Stimulated activated CD4-positive, alpha-beta T cell treated with anti-CD3 and anti-CD28 coated beads, Interleukin-1b, Interleukin-23, amount 100 ng/mL, for 1 hour (primary cell): ENCODE measurements at places on chromosomes 16 and 17.

- peak; percentile 6 for DNase-seq
These were observed 114.8 kb upstream of the NOL11 start for GRCh38 chr17:67602974-67603373.

- DNase-seq, result no peak
These were observed 21.8 kb upstream of the FOXK2 start for GRCh38 chr17:82497483-82498405.

DNA sequence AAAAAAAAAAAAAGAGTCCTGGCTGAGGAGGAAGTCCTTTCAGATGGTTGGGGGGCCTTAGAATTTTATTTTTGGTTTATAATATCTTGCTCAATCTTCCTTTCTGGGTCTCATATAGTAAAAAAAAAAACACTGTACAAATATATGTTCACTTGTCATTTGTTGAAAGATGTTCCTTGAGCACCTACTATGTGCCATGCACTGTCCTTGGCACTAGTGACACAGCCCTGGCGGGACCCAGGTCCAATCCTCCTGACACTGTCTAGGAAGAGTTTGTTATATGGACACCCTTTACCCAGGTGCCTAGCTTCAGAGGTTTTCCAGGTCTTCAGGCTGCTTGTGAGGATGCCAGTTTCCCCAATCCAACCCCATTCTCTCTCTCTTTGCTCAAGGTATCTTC, 2.0 kb downstream of the CHST4 start:
- no peak for DNase-seq

DNA sequence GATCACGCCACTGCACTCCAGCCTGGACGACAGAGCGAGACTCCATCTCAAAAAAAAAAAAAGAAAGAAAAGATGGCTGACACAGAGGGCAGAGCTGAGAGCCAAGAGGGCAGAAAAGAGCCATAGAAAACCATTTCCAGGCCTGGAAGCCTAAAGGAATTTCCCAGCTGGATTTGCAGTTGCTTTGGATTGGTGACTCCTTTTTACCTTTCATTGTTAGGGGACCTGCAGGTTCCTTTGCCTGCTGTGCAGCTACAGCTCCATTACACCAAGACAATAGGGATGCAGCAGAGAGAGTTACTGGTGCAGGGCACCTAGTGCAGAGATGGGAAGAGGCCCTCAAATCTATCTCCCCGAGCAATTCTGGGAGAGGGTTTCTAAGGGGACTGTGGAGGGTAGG, 18.4 kb downstream of the ZNF668 start:
- no peak for DNase-seq

GRCh38 chr16:63975669-63976068, 1146.2 kb downstream of the CDH11 start:
- no peak for DNase-seq

DNA sequence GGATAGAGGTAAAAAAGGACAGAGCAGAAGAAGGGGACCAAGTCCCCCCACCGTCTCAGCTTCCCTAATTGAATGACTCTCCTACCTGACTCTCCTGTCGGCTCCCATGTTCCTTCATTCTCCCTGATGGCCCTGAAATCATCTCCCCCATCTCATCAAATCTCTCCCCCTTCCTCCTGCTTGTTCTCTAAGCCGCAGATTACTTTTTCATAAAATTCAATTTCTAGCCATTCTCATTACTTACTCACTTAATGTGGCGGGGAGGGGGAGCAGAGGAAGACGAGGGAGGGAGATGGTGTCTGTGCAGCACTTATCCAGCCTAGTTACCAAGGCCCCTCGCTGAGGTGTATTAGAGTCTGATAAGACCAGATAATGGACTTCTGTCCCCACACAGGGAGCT, 161.5 kb downstream of the CCT6B start:
- no peak for DNase-seq

GRCh38 chr16:72940886-72941285, 107.0 kb downstream of the ZFHX3 start:
- no peak for DNase-seq

GRCh38 chr17:82871776-82872561, 32.1 kb upstream of the ZNF750 start:
- no peak for DNase-seq

GRCh38 chr17:74922172-74922571, 883 bp downstream of the USH1G start:
- DNase-seq, result no peak

GRCh38 chr17:33506889-33507650, 214.0 kb upstream of the ASIC2 start:
- no peak for DNase-seq

DNA sequence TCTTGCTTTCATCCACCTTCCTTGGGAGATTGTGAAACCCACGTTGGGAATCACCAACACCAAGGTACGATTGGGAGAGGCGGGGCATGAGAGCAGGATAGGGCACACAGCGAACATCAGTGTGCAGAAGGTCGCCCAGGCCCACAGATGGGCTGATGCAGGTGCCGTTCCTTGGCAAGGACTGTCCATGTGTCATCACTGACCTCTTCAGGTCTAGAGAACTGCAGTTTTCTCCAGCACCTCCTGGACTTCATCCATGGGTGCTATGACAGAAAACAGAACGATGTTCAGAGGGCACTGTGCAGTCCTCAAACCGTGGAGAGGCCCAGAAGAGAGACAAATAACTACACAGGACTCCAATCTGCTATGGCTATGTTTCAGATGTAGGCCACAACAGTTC, 23.9 kb upstream of the TAT start:
- DNase-seq, result no peak

DNA sequence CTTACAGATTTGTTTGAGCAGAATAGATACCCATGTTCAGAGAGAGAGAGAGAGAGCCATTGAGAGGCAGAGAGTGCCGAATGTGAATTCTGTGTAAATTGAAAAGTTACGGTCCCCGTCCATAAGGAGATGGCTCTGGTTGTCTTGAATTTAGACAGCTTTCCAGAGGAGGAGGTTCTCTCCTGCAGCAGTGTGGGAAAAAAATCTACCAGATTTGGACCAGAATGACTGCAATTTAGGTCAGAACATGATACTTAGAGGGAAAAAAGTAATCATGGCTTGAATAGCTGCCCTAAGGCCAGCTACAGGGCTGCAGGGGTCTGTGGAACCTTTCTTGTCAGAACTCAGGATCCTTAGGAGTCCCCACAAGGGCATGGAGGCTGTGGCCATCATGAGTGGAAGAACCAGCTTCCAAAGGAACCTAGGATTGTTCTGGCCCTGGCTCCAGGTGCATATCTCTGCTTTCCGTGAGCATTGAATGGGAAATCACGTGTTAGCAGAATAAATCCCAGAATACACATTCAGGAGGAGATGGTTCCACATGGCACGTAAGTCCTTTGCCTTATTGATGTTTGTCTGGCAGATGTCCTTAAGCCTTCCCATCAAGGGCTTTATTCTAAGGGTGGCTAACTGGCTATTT, 13.0 kb downstream of the PITPNC1 start:
- no peak for DNase-seq

DNA sequence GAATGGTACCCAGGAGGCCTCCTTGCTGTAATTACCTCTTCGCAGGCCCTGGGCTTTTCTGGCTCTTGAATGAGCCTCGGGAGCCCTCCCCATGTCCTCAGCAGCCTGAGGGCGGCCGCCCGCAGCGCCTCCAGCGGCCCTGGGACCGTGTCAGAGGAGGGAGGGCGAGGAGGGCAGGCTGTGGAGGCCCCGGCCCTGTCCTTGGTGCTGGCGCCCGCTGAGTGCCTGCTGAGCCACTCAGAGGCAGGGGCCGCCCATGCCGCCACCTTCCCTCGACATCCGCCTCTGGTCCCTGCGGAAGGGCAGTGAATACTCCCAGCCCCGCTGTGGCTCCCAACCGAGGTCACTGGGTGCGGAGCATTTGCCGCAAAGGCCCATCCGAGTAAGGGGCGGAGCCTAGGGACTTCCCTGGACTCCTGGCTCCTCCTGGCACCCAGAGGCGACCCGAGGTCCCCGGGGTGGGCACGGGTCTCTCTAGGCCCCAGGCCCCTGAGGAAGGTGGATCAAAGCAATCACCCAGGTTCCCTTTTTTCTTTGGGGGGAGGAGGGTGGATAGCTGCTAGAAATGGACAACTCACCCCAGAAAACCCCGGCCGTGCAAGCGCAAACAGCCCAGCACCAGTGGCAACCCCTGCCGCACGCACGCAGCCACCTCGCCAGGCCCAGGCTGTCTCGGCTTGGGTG, 2.8 kb downstream of the RBFOX3 start:
- no peak for DNase-seq

DNA sequence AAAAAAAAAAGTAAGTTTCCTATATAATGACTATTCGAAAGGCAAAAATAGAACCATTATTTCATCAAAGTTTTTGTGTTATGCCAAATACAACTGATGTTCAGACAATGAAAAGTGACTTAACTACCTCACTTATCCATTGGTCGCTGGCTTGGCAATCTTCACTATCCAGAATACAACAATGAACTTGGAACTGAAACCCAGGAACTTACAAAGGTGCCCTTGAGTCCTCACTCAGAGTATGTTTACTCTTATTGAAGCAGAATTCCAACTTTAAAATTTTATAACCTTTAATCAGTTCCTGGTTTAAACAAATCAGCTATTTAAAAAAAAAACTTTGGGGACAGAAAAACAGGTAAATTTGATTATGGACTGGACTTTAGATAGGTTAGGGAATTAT, 34.1 kb downstream of the HELZ start:
- no peak for DNase-seq
